ENCODE measurements at places on chromosomes 11 and 22.

GRCh38 chr22:23841736-23842445 lies 3.1 kb upstream of the DERL3 start:
- no peak for DNase-seq

- peak; percentile 89 for DNase-seq
Measured at GRCh38 chr11:117232092-117232878, at the start of gene RNF214. TSS of gene RNF214 (plus strand) at chr11:117232671. CDS start at chr11:117234273, 1,602 bp downstream.

DNA sequence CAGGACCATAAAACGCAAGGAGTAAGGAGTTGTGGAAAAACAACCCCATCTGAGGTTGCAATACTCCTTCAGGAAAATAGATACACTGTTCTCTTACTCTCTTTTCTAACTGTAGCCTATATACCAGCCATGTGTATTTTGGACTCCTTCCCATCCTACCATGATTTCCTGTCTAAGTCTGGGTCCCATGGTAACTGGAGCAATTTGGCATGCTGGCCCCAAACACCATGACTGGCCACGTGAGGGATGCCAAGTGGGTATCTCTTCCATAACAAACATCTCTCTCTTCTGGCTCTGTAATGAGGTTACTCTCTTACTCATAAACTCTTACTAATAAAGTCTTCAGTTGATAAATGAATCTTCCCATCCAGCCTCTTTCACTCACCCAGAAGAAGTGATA lies 26.5 kb downstream of the ABTB2 start:
- no peak for DNase-seq

DNA sequence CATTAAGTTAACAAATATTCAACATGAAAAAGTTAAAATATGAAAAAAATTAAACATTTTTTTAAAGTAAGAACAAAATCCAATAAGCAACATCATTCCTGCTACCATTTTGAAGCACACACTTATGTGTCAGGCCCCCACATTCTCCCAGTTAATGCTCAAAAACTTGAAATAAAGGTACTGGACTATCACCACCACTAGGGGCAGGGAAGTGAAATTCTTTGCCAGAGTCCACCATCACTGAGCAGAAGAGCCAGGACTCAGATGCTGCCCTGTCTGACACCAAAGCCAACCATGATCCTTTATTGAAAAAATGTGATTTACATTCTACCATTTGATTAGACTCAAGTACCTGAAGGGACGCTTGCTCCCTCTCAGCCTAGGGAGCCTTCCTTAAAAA lies 39.1 kb downstream of the PITPNB start:
- no peak for DNase-seq

GRCh38 chr22:27990879-27991278 lies 71.8 kb upstream of the PITPNB start:
- DNase-seq: peak; percentile 78

- peak; percentile 92 for DNase-seq
Measured at GRCh38 chr11:6606471-6607189, 3.1 kb downstream of the ILK start.

Data from ecto neural progenitor cell (in vitro differentiated cells).